ENCODE measurements at places on chromosomes 13 and 19.

DNA sequence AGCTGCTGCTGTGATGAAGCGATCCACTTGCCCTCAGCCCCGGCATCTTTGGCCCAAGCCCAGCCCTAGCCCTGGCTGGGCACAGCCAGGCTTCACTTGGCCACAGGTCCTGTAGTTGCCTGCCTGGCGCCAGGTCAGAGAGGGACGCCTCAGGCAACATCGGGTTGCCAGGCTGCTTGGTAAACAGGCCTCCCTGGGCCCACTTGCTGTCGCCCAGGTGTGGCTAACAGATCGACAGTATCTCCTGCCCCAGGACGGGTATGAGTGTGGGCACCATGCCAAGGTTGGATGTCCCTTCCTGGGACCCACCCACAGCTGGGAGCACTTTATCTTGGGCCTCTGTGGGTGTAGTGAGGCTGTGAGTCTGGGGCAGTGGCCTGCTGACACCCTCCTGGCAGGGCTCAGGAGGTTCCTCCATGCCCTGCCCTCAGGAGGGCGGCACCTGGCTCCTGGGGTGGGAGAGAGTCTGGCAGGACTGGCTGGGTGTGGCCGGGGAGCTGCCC is 27.8 kb downstream of the CARM1 start:
- DNase-seq = no peak

DNA sequence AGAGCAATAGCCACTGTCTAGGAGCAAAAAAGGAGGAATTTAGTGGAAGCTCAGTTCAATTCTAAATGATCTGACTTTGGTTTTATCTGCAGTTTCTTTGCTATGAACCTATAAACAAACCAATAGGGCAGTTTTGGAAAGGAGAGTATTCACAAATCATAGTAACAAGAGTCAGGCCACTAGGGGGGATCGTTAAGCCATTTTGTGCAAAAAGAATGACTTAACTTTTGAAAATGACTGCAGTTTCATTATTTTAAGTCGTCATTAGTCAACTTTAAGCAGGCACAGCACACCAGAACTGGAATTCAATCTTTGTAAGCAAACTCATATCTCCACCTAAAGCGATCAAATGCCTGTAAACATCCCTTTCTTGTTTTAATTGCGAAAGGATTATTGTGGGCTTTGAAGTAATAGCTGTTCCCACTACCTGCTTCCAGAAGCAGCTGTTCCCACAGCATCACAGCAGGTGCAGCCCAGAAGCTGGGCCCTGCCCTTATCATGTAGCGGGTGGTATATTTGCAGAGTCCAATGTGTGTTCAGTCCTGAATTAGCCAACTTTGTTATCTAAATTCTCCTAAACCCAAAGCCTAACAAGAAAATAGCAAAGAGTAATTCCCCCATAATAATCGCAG is 51.5 kb downstream of the SOX21 start:
- no peak for DNase-seq

DNA sequence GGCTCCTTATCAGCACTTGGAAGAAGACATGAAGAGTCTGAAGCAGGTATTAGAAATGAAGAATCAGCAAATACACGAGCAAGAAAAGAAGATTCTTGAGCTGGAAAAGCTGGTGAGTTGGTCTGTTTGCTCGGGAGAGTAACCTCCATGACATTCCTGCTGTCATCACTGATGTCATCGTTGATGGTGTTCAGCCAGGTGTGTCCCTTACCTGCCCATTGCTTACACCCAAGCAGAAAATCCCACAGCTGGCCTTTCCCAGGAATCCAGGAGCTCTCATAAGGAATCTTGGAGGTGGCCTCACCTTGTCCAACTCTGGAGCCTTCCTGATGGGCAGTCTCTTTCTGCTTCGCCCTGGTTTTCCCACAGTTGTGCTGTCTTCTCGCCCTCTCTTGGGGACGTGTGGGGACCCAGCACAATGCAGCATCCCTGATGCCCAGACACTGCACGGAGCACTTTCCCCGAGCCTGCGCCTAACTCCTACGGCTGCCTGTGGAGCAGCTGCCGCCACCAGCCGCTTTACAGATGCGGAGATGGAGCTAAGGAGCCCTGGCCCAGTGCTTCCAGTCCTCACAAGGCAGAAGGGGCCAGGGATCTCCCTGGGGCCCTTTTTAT is 97.0 kb downstream of the SLC7A1 start:
- no peak for DNase-seq

- DNase-seq = no peak
These were observed 1586.4 kb upstream of the SPRY2 start for GRCh38 chr13:81927347-81927746.

DNA sequence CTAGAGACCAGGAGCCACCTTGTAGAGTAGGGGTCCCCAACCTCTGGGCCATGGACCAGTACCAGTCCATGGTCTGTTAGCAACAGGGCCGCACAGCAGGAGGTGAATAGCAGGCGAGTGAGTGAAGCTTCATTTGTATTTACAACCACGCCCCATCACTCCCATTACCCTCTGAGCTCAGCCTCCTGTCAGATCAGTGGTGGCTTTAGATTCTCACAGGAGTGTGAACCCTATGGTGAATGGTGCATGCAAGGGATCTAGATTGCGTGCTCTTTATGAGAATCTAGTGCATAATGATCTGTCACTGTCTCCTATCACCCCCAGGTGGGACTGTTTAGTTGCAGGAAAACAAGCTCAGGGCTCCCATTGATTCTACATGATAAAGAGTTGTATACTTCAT is 303.6 kb downstream of the KCNRG start:
- DNase-seq = no peak

DNA sequence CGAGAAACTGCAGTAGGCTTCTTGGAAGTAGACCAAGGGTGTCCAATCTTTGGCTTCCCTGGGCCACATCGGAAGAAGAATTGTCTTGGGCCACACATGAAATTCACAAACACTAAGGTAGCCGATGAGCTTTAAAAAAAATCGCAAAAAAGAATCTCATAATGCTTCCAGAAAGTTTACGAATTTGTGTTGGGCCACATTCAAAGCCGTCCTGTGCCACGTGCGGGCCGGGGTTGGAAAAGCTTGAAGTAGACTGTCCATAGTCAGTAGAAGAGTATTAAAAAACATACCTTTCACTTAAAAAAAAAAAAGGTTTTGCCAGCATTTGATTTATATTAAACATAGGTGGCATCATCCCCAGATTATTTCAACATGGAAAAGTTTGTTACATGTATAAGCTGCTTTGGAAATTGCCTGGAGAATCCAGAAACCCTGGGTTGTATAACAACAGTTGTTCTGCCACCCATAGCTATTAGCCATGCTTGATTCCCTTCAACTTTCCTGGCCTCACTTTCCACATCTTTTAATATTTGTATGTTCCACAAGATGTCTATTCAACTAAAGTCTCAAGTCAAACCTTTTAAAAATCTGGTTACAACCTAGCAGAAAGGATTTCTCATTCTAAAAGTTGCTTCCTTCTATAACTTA is 1.0 kb downstream of the IFT88 start:
- DNase-seq = no peak

- DNase-seq = no peak
These were observed 82.0 kb downstream of the COL4A1 start for GRCh38 chr13:110225003-110225402.

DNA sequence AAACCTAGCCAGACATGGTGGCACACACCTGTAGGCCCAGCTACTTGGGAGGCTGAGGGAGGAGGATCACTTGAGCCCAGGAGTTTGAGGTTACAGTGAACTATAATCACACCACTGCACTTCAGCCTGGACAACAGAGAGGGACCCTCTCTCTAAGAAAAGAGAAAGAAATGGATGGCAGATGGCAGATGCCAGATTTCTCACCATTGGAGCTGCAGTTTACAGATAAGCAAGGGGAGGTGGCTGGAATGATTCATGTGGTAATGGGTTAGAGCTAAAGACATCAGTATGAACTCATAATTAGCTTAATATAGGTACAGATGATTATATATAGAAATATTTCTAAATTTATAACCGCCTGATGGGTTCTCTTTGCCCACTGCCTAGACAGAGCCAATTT is 80.1 kb upstream of the IPO5 start:
- DNase-seq = no peak

DNA sequence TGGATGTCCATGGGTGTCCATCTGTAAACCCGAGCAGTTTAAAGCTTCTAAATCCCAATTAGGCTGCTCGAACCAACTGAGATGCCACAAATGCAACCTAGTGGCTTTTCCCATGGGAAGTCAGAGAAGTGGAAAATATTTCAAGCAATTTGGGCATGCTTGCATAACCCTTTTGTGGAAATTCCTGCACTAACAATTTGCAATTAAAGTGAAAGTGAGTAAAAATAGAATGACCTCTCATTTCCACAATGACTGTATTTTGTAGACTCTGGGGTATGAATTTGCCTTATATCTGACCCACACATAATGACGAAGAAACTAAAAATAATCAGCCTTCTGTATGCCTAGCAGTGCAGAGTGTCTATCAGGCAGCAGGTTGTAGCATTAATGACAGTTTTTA is 91.8 kb upstream of the TSC22D1 start:
- DNase-seq = no peak

- no peak for DNase-seq
These were observed 607 bp downstream of the PLEKHJ1 start for GRCh38 chr19:2235381-2236063.

GRCh38 chr19:18491995-18492953 is 29.6 kb downstream of the ELL start:
- DNase-seq = no peak

GRCh38 chr13:109145631-109146030 is 516.2 kb downstream of the MYO16 start:
- no peak for DNase-seq

- DNase-seq = no peak
These were observed 128.9 kb downstream of the RNF17 start for GRCh38 chr13:24892829-24893228.

DNA sequence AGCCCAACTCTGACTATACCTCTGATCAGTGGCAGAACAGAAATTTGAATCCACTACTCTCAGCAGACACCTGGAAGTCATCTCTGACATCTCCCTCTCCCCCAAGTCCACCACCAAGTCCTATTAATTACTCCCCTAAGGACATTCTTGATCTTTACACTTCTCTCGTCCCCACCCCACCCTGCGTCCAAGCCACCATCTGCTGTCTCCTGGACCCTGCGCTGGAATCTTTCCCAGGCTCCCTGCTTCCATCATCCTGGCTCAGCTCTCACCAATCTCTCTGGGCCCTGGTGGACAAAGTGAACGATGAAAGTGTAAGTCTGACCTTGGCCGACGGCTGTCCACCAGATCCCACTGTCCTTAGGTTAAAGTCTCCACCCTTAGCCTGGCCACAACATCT is 145.6 kb upstream of the GJB6 start:
- no peak for DNase-seq

DNA sequence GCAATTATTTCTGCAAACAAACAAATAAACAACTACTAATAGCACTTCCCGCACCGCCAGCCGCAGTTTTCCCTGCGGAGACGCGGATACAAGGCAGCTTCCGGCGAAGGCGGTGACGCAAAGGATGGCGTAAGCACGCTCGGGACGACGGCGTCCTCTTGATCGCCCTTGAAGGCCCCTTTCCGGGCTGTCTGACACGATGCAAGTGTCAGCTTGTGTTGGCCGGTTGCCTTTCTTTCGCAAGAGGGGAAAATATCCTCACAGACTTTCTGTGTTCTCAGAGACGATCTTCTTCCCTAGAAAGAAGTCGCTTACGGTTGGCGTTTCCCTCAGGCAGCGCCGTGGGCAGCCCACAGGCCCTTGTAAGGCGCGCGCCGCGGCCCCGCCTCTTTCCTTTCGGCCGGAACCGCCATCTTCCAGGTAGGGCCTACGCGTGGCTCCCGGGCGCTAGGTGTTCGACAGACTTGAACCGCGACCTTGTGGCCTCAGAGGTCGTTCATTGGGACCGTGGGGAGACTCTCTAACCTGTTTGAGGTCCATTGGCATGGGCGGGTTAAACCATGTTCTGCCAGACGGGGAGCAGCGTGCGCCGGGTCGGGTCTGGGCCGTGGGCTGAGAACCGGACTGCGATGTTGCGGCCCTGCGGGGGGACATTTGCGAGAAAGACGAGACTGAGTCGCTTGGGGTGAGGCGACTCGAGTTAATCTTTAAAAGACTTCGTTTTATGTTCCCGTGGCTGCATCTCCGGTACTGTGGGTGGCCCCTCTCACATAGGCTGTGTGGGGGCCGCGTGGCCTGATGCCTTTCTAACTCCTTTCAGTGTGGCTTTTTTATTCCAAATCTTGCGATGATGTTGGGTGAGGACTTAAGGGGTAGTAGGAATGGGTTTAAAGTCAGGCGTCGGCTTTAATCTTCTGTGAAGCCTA is at the start of gene RPL21:
TSS of gene RPL21 (plus strand) at position 393 of the 926 bp plus-strand sequence. CDS start 2,219 bp downstream, outside the sequence.
- peak; percentile 95 for DNase-seq
